Activated CD8-positive, alpha-beta memory T cell treated with anti-CD3 and anti-CD28 coated beads, Interleukin-2, amount 50 U/mL, for 4 hours (primary cell): ENCODE measurements at places on chromosomes 4 and X.

DNA sequence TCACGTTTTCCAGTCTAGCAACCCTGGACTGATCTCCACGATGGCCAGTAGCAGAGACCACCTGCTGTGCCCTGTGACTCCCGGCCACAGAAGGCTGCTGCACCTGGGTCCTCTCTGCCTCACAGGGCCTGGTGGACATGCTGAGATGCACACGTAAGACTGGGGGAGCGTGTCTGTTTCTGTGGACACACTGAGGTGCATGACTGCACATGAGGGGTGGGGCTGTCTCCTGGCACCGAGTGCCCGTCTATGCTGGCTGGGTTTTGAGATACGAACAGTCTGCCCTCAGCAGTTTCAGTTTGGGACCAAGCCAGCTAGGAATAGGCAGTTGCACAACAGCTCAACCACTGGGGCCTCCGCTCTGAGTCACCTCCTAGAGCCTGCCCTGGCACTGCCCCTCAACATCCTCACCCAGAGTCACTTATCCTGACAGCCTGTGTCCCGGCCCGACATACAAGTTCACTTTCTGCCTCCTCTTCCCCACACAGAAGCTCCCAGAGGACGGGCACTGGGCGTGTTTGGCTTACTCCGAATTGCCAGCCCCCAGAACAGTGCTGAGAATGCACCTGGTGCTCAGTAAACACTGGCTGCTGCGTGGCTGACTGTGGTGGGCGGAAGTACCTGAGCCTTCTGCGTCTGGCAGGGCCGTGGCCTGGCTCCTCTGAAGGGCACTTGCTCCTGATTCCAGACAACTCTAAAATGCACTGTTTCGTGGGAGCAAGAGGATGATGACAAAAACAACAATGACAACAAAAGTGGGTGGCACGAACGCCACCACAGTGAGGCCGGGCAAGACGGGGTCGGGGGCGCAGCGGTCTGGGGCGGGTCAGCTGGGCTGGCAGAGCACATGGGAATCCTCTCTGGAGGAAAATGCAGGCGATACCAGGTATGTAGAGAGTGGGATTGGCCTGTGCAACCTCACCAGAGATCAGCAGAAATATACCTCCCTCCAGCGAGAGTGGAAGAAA is 30.9 kb downstream of the RNF212 start:
- no peak for DNase-seq

DNA sequence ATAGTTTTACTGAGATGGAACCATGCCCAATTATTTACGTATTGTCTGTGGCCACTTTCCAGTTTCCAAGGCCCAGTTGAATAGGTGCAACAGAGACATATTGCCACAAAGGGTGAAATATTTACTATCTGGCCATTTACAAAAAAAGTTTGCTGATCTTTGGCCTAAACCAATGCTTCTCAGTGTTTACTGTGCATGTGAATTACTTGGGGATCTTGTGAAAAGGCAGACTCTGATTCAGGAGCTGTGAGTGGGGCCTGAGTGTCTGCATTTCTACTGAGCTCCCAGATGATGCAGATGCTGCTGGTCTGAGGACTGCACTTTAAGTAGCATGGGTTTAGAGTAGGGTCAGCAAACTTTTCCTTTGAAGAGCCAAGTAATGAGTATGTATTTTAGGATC is 94.1 kb upstream of the PDE5A start:
- no peak for DNase-seq

DNA sequence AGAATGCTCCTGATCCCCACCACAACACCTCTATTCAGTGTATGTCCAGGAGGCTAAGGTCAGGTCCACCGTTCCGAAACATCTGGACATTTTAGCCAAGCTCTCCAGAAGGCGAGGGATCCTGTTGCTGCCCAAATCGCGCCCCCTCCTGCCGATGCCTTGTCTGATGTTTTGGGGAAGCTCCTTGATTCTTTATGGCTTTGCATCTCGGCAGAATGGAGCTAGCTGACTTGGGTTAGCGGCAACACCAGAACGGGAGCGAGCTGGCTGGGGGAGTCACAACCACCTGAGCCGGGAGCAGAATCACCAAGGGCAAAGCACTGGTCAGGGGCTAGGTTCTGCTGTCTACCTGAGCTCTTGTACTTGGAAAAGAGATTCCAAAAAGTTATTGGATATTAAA is 6.6 kb upstream of the POU3F4 start:
- DNase-seq = no peak

- DNase-seq = no peak
These were observed 44.3 kb downstream of the GALNTL6 start for GRCh38 chr4:171857302-171858012.

DNA sequence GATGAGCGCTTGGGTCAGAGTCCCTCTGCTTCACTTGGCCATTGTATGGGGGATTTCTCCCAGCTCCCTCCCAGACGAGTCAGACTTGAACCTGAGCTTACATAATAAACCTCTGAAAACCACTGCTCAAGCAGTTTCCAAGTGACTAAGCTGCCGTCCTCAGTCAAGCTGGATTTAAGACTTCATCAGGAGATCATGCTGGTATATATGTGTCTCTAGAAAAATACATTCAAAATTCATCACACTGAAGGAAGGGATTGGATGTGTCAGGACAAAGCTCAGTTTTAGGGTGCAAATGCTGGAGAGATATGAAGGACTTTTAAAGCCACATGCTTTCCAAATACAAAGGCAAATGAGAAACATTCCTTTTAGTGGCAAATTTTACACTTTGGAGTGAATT is 114.3 kb downstream of the QDPR start:
- no peak for DNase-seq

GRCh38 chrX:49042581-49043219 is 457 bp downstream of the TFE3 start:
- peak; percentile 29 for DNase-seq

- peak; percentile 83 for DNase-seq
These were observed 410 bp upstream of the AMER1 start for GRCh38 chrX:64205735-64206501.

DNA sequence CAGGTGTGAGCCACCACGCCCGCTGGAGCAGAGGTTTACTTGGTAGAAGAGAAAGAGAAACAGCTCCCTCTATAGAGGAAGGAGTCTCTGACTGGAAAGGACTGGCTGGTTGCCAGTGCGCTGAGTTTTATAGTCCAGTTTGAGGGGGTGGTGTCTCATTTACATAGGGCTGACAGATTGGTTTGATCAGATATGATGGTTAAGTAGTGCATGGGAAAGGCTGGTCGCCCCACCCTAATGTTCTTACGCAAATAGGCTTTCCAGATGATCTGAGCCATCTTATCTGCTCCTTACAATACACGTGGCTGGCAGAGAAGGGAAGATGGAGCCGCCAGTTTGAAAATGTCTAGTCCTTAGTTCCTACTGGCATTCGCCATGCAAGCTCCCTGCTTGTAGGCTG is 439.5 kb downstream of the NAF1 start:
- no peak for DNase-seq

DNA sequence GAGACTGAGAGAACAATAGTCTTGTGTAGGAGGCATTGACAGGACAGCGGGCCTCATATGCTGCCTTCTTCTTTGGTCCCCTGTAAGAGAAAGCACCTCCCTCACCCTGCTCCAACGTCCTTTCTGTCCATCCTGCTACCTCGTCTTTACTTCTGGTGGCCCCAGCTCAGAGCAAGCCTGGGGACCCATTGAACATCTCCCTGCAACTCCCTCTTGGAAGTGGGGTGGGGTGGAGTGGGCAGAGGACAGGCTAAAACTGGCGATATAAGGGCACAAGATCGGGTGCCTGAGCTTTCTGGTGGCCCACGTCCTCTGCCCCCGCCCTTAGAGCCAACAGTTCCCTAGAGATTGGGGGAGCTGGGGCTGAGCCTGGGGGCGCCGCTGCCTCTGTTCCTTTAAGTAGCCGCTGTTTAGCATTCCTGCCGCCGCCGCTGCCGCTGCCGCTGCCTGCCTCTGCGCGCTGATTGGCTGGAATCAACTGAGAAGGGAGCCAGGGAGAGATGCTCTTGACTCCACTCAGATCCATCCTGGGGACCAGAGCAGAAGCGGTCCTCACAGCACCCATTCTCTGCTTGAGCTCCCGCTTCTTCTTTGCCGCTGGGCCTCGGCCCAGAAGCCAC is at the start of gene DLG3:
TSS of gene DLG3 (plus strand) at position 510 of the 620 bp plus-strand sequence. CDS start 367 bp downstream, outside the sequence.
- DNase-seq = no peak

DNA sequence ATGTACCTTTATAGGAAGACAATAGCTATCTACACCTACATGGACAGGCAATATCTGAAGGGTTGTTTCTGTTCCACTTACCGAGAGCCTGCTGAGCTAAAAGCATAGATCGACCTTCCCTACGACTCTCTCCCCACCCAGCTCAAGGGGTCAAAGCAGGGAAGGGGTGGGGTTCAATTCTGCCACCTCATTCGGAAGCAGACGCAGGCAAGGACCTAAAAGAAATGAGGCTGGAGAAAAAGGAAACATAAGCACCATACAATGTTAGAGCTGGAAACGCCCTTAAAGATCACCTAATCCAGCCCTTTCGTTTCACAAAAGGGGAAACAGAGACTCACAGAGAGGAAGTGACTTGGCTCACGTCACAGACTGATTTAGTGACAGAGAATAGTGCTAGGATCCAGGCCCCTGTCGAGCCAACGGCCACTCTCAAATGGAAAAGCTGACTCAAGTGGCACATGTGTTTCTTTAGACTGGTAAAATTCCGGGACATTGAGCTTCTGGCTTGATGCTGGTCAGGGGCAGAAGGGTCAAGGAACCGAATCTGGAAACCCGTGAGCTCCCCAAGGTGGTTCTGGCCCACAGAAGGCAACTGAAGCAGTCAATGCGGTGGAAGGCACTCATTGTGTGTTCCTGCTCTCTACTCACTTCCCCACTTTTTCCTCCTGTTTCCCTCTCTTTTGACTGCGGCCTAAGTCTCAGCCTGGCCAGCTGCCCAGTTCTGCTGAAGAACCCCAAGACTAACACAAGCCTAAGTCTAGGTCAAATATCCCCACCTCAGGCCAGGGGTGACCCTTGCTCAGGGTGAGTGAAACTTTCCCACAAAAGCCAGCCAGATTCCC is 7.5 kb downstream of the SEPTIN6 start:
- DNase-seq = peak; percentile 50

DNA sequence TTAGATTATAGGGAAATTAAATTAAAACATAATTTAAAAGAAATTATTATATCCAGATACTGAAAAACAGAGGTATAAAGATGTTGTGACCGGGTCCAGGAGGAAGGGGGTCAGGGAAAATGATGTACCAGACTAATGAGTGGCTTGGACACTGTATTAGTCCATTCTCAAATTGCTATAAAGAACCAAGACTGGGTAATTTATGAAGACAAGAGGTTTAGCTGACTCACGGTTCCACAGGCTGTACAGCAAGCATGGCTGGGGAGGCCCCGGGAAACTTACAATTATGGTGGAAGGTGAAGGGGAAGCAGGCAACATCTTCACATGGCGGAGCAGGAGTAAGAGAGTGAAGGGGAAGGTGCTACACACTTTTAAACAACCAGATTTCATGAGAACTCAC is 3.4 kb upstream of the FAM9B start:
- no peak for DNase-seq

DNA sequence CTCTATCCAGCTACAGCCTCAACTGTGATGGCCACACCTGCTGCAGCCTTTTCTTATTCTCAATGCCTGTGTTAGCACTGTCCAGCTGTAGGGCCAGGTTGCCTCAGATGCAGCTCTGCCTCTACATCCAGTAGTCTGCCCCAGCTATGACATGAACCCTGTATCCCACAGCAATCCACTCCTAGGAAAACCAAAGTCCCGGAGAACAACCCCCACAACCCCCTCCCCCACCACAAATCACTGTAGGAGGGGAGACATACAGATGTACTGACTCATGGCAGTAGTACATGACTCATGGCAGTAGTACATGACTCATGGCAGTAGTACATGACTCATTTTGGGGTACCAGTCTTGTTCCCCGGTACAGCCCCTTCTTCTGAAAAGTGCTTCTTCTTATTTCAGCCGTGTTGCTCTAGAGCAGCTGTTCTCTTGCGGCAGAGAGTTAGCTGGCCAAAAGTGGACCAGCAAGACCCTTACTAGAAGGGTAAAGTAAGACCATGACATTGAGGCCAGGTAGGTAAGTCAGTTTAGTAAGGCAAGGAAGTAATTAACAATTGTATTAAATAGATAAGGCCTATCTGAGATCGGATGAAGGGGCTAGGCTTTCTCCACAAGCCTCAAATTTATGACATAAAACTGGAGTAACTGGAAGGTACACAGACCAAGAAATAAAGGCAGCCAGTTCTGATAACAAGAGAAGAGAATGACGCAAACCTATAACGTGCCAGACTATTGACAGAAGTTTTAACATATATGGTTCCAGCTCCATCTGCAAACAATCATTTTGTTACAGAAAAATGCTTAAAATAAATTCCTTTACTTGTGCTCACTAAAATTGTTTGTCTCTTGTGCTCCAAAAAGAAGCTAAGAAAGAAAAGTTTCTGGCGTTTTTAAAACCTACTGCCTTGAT is 221.4 kb downstream of the TACR3 start:
- DNase-seq = no peak

DNA sequence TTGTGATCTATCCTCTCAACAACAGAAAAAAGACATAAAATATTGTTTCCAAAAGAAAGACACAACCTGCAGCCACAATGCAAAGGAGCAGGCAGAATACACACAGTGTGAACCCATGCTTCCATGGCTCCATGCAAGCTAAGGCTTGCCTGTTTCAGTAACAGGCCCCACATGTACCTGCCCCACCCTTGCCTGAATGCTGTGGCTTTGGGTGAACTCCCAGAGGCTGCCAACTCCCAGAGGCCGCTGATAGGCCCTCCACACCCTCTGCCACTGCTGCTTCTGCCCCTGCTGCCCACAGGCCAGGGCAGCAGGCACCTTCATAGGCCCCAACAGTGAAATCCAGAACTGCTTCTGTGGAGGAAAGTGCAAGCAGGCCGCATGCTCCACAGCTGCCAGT is 313.9 kb downstream of the CHIC1 start:
- no peak for DNase-seq

GRCh38 chr4:174403177-174403543 is 119.1 kb downstream of the HPGD start:
- no peak for DNase-seq

DNA sequence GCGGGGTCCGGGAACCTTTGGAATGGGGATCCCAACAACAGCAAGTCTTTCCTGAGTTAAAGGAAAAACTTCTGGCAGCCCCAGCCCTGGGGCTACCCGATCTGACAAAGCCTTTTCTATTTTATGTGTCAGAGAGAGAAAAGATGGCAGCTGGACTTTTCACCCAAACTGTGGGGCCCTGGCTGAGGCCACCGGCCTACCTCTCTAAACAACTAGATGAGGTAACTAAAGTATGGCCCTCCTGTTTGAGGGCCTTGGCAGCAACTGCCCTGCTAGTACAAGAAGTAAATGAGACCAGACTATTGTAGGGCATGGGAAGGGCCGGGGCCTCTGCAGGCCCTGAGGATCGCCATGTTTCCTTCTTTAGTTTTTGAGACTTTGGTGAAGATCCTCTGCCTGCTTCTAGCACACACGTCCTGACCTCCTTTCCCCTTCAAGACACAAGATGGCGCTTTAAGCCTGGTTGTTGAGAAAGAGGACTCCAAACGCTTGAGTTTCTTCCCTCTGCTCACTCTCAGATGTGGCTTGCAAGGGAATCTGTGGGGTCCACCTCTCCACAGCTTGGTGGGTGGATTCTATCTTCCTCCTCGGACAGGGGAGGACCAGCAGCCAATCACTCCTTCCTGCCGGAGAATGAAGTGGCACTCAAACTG is 18.5 kb upstream of the DRD5 start:
- no peak for DNase-seq

GRCh38 chr4:25449688-25450087 is 72.6 kb downstream of the ANAPC4 start:
- DNase-seq = no peak
